Subcutaneous preadipocyte (primary cell): ENCODE measurements at places on chromosomes 11 and 22. TPM values are rescaled to one million over a fixed set of nuclear protein-coding genes. Genes with fewer than 3 reads are reported as not detected.

Gene ATP6V1E1
- 81.5 and 86.0 TPM in 2 replicates for total RNA-seq

Gene KRTAP5-8
- not detected in 2 replicates for total RNA-seq

Gene ROM1
- total RNA-seq: 3.1 and 4.4 TPM in 2 replicates

Gene FAM111B
- total RNA-seq: 7.3 and 15.2 TPM in 2 replicates

Gene SLC25A18
- total RNA-seq: 0.20 and 0.73 TPM in 2 replicates

Gene CLCF1
- 3.3 and 4.4 TPM in 2 replicates for total RNA-seq

Gene NXPE1
- not detected in 2 replicates for total RNA-seq

Gene MB
- not detected in 2 replicates for total RNA-seq

Gene CCDC81
- total RNA-seq: 0.39 and 1.1 TPM in 2 replicates

Gene SNAP29
- total RNA-seq: 8.8 and 9.8 TPM in 2 replicates

Gene ENTHD1
- total RNA-seq: not detected in 2 replicates

Gene DDTL
- 3.7 TPM in 2 replicates for total RNA-seq

Gene SYNGR1
- total RNA-seq: 1.8 and 2.2 TPM in 2 replicates

Gene NFAM1
- not detected in 2 replicates for total RNA-seq
